ENCODE measurements at places on chromosomes 7 and 10.

DNA sequence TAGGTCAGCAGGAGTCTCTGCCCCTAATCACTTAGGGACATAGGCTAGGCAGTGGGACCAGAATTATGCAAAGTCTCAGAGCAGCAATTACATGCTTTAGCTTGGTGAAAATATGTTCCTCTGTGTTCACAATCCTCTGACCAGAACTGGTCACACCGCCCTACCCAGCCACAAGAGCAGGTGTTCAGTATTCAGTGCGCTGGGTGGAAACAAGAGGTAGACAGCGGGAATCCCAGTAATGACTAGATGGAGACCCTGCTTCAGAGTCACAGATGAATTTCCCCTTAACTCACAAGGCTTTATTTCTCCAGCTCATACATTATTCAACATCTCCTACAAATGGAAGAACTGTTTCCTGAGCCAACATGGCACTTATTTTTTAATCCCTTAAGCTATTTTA lies 763.7 kb upstream of the POM121L12 start:
- no peak for DNase-seq

DNA sequence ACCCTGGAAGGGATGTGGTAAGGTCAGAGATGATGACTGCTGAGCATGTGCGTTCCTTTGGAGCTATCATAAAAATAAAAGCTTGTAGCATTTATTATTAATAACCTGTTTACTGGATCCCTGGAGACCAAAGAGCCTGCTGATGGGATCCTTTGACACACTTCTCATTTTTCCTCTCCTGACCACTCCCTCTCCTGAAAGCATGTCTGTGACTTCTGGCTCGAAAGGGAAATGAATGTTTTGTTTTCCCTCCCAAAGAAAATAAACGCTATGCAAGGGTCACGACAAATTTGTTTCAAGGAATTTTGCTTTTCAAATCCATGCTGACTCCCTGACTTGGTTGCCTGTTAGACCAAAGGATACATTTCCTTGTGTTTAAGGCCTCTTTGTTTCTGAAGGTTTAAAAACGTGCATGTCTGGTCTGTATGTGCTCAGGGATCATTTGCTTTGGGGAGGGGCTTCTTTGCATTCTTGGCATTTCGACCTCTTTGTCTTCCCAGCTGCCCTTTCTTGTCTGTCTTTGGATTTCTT lies 185.1 kb upstream of the AGK start:
- DNase-seq, result no peak

GRCh38 chr10:81541517-81541916 lies 333.5 kb upstream of the NRG3 start:
- DNase-seq, result no peak

GRCh38 chr7:41641011-41641664 lies 61.8 kb downstream of the INHBA start:
- DNase-seq, result no peak

DNA sequence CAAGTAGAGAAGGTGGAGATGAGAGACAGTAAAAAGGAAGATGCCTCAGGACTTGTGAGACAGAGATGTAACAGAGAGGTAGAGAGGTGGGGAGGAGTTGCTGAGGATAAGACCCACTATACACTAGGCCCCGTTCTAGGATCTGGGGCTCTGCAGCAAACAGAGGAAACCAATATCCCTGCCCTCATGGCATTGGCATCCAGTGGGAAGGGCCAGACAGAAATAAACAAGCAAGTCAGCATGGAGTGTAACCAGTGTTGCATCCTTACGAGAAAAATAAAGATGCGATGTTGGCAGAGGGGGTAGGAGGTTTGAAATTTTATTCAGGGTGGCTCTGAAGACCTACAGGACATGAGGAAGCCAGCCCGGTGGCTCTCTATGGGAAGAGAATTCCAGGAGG lies 22.0 kb upstream of the EEPD1 start:
- DNase-seq, result no peak

DNA sequence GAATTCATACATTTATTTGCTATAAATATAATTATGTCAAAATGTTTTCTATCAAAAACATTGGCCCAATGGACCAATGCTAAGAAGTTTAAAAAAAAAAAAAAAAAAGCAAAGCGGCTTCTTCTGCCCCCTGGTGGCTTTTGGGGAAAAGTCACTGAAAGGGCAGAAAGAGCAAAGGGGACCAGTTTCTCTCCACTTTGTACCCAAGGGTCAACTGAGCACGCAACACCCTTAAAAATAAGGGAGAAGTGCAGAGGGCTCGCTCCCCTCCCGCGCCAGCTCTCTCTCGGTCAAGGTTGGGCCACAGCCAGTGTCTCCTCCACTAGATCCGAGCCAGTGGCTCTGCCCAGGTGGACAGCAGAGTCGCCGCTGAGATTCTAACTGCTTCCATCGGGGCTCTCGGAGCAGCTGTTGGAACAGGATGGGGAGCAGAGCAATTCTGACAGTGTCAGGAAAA lies 136.4 kb upstream of the FGFR2 start:
- DNase-seq, result peak; percentile 40

DNA sequence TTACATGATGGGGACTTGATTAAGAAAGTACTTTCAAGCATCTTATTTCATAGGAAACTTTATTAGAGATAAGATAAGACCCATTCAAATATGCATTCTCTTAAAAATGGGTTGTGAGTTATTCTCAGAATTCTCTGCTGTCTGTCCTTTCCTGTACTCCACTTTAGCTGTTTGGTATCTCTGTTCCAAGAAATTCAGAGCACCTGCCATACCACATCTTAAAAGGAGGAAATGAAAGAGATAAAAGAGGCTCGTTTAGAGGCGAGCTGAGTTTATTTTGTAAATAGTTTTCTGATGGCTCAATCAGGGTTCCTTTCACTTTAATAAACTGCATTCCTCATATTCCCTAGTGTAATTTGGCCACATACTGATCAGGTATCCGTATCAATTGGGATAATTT lies 87.2 kb downstream of the MDFIC start:
- DNase-seq, result no peak

DNA sequence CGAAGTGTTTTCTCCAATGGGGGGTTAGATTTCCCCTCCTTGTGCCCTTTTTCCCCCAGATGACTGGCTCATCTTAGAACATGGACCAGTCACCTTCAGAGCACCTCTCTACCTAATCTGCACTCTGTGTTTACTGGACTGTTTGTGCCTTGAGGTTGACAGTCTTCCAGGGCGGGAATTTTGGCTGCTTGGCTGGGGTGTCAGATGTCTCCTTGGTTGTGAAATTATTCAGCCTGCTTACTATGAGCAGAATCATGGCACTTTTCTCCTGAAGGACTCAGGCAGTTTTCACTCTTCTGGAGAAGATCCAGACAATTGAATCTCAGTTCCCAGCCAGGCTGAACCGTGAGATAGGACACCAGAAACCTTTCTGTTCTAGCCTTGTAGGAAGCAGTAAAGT lies 60.3 kb upstream of the NFKB2 start:
- no peak for DNase-seq

GRCh38 chr7:149689291-149689721 lies 84.1 kb downstream of the ZNF467 start:
- DNase-seq, result no peak

DNA sequence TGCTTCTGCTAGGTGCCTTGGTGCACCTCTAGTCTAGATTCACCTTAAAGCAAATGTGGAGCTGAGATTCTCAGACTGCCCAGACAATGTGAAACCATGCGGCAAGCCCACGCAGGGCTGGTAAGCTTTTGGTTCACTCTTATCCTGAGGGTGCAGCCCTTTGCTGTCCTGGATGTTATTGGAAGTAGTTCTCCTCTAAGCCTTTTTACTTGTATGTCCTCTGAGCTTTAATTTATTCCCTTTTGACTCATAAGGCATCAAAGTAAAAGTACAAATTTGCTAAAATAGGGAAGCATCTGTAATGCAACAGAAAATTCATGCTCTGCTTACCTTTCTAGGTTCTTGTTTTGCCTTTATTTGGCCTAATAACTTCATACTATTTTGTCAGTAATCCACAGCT lies 186.8 kb downstream of the MACC1 start:
- DNase-seq, result no peak

DNA sequence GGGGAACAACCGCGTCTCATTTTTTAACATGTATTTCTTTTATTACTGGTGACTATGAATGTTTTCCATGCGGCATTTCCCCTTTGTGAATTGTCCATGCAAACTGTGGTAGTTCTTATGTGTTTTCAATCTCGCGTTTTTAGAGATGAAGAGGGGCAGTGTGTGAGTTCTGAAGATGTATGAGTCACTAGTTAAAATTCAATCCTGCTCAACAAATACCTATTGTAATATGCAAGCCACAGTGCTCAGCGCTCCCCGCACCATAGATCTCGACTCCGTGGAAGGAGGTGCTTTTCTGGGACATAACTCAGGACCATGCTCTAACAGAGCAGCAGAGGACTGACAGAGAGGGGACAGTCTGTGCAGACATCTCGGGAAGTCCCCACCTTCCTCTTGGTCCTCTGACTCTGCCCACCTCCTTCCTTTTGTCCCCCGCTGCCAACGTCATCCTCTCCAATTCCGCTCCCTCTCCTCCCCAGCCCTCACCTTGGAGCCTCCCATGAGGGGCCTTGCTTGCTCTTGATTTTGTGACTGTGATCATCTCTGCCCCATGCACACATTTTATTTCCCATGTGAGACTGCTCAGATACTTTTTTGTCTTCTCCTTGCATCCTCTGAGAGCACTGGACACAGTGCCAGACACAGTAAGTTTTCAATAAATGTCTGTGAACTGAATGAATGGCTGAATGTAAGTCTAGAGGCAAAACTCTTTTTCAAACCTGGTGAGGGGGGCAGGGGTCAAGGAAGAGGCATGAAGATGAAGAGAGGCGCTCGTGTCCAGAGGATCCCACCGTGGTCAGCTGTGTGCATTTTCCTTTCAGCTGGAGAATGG lies 42.7 kb upstream of the PLEKHA1 start:
- DNase-seq, result no peak

- DNase-seq, result no peak
These were observed 76.0 kb upstream of the RET start for GRCh38 chr10:43000651-43001426.

- DNase-seq, result peak; percentile 81
These were observed at the start of gene STOX1 for GRCh38 chr10:68826764-68827591. TSS of gene STOX1 (plus strand) at chr10:68827531. CDS start at chr10:68827624, 93 bp downstream.

DNA sequence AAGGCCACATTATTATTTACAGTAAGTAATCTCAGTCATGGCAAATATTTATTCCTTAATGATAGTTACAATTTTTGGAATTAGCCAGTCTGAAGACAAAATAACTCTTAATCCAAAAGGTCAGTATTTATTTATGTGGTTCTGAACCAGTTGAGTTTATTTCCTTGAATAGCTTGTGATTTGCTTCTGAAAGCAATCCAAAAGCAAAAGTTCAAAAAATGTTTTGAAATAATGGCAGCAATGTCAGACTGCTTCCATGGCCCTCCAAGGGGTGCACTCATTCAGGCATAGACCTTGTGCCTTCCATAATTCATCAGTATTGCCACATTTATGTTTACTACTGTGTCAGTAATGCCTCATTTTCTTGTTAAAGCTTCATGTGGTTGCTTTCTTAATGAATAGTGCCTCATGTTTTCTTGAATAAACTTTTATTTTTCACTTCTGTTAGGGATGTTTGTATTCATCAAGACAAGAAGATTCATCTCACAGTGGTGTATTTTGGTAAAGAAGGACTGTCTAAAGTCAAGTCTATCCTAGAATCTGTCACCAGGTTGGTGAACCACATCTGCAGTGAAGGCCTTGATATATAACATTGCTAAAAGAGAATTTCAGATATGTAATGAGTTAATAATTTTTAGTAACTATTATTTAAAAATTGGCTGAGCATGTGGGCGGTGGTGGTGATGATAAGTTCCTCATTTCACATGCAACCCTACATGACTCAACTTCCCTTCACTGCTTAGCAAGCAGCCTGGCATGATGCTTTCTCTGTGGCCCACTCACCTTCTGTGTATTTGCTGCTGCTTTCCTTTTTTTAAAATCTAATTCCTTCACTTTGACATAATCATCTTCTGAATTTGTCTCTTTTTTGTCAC lies 22.0 kb downstream of the CSGALNACT2 start:
- peak; percentile 68 for DNase-seq

GRCh38 chr10:7045891-7046599 lies 364.8 kb downstream of the SFMBT2 start:
- DNase-seq, result no peak

- DNase-seq, result no peak
These were observed 23.6 kb downstream of the GIMAP7 start for GRCh38 chr7:150538259-150538658.

DNA sequence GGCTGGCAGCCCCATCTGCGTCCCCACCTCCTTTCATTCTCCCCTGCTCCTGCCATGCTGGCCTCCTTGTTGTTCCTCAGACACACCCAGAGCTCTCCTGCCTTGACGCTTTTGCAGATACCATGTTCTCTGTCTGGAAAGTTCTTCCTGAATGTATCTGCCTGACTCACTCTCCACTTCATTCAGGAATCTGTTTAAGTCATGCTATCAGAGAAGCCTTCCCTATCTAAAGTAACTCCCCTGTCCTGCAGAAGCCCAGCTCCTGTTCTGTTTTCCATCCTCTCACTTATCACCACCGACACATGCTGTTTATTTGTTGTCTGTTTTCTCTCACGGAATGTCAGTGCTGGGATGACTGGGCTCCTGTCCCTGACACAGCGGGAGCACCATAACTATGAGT lies 82.0 kb downstream of the AFAP1L2 start:
- no peak for DNase-seq

DNA sequence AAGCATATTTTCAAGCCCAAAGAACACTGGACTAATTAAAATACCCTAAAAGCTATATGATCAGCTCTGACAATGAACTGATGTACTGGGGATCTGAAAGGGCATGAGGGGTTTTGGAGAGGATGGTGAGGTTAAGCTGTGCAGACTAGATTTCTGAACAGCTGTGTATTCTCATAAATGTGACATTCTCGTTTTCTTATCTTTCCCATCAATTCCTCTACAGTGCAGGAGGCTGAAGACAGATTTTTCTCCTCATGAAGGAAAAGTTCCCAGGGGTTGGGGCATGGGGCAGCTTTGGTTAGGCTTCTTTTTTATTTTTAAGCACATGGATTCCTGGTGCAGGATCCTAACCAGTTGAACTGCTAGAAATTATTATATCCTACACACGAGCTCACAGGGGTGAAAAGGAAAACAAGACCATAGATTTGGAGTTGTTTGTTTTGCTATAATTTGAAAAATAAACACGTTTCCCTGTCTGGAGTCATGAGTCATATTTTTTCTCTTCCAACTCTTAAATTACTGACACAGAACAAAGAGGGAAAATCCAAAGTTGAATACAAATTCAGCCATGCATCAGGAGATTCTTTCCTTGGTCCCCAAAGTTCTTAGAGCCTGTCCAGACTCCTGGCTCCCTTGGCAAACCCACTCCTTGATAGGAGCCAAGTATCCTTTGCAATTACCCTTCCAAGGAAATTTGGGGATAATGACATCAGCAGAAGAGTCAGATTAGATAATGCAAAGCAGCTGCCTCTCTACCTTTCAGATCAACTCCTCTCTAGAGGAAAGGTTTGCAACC lies 147.7 kb upstream of the NPVF start:
- no peak for DNase-seq

DNA sequence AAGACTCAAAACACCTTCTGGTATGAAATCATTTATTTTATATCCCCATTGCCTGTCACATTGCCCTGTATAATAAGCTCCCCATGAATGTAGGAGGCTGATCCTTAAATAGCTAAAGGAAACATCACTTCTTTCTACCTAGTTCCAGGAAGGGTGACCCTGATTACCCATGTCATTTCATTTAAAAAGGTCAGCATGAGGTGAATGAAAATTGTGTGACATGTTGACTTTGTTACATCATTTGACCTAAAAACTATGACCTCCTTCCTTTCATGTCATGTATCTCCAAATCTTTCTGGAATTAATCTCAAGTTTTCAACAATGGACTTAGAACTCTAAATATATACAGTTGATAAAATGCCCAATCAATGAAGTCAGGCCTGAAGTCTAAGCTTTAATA lies 161.5 kb downstream of the AHR start:
- DNase-seq, result no peak

- peak; percentile 98 for DNase-seq
These were observed at the start of gene ZFYVE27 for GRCh38 chr10:97736902-97737769. TSS of gene ZFYVE27 (plus strand) at chr10:97737128. CDS start at chr10:97738478, 1,350 bp downstream.

- no peak for DNase-seq
These were observed 34.0 kb downstream of the AHCYL2 start for GRCh38 chr7:129258649-129259389.

Measured in activated CD4-positive, alpha-beta T cell treated with anti-CD3 and anti-CD28 coated beads for 36 hours (primary cell).